ENCODE measurements at places on chromosomes 6 and 20.

DNA sequence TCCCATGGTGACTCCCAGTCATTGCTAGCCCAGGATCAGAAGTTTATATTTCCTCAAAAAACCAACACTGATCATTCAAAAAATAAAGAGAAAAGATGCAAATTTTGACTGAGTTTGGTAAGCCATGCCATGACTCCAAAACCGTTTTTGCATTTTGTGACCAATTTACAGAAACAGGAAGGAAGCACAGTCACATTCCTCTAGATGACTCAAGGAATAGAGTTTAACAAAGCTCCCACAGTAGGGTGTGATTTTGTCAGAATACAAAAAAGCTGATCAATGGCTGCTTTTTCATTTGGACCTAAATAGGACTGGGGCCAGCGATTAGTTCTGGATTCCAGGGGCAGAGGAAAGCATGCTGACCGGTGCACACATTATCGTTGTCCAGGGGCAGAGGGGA lies 179.4 kb upstream of the AFDN start:
- DNase-seq = no peak

- no peak for DNase-seq
Measured at GRCh38 chr20:57104651-57105204, 161.7 kb downstream of the BMP7 start.

DNA sequence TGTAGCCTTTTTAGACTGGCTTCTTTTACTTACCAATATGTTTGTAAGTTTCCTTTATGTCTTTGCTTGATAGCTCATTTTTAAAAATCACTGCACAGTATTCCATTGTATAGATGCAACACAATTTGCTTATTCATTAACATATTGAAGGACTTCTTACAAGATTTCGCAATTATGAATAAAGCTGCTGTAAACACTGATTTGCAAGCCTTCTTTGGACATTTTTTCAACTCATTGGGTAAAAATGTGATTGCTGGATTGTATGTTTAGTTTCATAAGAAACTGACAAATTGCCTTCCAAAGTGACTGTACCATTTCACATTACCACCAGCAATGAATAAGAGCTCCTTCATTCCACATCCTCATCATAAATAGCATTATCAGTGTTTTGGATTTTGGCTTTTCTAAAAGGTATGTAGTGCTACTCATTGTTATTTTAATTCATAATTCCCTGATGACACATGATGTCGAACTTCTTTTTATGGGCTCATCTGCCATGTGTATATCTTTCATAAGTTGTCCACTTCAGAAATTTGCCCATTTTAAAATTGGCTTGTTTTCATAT lies 80.7 kb downstream of the TFAP2B start:
- no peak for DNase-seq

DNA sequence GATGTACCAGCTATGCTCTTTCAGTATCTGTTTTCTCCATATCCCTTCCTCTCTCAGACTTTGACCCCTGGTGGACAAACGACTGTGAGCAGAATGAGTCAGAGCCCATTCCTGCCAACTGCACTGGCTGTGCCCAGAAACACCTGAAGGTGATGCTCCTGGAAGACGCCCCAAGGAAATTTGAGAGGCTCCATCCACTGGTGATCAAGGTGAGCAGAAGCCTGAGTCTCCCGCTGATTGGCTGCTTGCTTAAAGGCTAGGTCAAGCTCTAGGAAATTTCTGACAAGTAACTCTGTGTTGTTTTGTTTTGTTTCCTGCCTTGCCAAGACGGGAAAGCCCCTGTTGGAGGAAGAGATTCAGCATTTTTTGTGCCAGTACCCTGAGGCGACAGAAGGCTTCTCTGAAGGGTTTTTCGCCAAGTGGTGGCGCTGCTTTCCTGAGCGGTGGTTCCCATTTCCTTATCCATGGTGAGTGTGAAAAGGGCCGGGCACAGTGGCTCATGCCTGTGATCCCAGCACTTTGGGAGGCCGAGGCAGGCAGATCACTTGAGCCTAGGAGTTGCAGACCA lies 28.6 kb downstream of the C6orf89 start:
- peak; percentile 5 for DNase-seq

GRCh38 chr6:13471184-13471583 lies 16.2 kb downstream of the GFOD1 start:
- no peak for DNase-seq

DNA sequence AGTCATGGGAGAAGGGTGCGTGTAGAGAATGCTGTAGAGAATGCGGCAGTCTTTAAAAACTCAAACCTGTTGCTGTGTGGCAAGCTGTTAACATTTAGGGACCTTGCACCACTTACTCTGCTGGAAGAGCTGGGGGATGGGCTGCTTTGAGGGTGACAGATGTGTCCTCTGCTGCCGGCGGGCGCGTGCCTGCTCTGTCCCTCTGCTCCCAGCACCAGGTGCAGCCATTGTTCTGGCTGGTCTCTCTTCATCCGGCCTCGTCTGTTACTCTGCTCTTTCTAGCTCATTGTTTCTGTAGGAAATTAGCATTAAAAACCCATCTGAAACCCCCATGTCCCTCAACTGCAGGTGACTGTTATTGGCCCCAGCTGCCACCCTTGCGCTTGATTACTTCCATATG lies 78.5 kb downstream of the CBFA2T2 start:
- DNase-seq = no peak

- no peak for DNase-seq
Measured at GRCh38 chr6:110543106-110543505, 66.7 kb upstream of the SLC22A16 start.

DNA sequence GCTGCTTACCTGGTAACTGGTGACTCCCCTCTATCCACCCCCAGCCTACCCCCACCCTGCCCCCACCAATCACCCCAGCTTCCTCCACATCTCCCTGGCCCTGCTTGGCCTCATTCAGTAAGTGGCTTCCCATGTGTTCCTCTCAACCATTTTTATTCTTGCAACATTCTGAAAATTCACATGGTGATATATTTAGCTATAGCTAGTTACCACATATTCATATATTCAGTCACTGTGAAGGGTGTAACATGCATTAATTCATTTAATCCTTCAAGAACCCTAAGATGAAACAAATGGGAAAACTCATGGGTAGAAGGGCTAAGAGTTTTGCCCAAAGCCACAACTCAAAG lies 95.4 kb upstream of the CEP85L start:
- DNase-seq = no peak

DNA sequence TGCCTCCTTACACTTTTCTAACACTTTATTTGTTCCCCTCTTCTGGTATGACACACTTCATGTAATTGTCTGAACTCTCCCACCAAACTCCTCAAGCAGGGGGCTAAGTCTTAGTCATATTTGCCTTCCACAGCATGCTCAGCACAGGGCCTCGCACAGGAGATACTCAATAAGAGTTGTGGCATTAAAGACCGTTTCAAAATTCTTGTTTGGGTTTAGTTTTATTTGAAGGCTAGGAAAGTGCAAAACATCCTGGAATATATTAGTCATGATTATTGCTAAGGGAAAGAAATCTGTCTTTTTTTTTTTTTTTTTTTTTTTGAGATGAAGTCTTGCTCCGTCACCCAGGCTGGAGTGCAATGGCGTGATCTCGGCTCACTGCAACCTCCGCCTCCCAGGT lies 137.6 kb upstream of the ECI2 start:
- DNase-seq = no peak

DNA sequence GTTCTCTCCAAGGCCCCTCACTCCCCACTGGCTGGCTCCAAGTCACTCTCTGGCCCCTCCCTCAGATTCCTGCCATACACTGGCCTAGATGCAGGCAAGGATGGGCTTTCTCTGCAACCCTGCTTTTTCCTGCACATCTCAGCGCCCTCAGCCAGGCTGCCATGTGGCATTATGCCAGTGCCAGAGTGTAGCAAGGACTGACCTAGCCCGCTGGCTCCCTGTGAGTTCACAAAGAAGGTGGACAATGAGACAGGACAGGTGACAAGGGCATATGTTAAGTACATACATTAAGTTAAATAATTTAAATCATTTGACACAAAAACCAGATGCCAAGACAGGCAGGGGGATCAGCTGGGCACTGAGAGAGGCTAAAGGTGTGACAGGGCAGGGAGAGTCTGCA lies 394.6 kb downstream of the ZFAND3 start:
- no peak for DNase-seq

DNA sequence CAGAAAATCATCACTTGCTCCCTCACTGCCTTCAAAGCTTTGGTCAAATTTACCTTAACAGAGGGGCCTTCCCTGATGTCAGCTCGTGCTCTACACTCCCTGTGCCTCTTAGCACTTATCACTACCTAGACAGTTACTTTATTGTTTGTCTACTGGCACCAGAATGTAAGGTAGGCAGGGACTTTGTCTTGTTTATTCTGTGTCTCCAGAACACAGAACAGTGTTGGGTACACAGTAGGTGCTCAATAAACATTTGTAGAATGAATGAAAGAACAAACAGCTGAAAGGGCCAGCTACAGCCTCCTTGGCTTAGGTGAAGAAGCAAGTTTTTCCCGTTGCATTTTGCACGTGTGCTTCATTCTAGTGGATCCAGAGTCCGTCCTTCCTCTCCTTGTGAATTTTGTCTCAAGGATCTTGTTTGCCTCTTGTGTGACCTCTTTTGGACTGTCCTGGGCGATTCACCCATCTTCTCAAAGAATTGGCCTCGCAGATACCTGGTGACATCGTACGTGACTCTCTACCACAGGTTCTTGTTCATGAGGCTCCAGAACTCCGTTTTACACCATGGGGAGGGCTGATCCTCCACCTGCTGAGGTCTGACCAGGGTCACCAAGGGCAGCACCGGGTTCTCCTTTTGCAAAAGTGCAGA lies 84.2 kb upstream of the ARMC2 start:
- no peak for DNase-seq

DNA sequence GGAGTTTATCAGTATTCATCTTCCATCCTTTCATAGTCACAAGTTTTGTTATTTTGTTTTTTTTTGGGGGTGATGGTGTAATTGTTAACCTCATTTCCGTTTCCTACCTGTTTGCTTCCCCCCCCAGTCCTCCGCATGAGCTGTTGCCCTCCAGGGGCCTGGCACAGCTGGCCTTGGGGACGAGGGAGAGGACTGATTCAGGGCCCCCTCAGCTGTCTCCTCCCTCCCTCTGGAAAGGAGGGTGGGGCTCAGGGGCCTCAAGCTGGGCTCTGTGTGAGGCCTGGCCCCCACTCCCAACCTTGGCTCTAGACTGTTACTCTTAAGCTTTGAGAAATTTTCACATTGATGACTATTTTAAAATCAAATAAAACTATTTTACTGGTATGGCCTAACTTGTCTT lies 4.0 kb downstream of the LRRC73 start:
- no peak for DNase-seq

DNA sequence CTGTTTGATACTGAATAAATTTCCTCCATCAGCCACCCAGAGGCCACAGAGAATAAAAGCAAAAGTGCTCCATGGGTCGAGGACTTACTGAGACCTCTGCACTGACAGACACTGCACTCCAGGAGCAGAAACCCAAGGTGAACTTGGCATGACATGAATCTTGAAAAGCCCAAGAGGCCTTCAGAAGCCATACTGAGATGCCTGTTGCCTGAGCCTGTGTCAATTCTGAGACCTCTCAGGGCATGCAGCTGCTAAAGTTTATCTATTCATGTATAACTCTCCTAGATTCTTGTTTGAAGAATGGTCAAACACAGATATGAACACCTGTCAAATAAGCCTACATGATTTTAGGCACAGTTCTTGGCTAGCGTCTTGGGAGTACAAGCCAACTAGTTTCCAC lies 145.7 kb downstream of the KIF16B start:
- no peak for DNase-seq

GRCh38 chr6:30599625-30600324 lies 17.3 kb downstream of the PPP1R10 start:
- DNase-seq = no peak

DNA sequence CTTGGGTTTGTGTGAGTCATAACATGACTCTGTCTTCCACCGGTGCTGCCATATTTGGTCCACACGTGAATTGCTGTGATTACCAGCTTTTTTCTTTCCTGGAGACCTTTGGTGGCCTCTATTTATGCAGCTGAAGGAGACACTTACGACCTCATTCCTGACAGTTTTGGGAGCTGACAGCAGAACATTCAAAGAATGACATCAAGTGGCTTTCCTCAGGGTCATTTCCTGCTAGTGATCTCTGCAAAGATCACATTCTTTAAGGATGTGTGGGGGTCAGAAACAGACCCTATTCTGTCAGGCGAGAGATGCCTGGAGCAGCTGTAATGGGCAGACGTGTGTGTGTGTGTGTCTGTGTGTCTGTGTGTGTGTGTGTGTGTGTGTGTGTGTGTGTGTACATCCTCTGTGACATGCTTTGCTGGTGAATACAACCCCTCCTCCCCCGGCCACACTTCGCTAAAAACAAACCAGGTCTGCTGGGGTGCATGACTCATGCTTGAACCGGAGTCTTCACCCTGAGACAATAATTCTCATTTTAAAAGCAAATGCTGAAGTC lies 115.6 kb downstream of the TMEM170B start:
- DNase-seq = peak; percentile 2

GRCh38 chr20:44805335-44805978 lies 4.9 kb downstream of the RIMS4 start:
- DNase-seq = no peak

Measured in stimulated activated CD4-positive, alpha-beta T cell treated with anti-CD3 and anti-CD28 coated beads, TNF-alpha, amount 100 ng/mL, for 1 hour (primary cell).